ENCODE measurements at places on chromosomes 2 and 18.

DNA sequence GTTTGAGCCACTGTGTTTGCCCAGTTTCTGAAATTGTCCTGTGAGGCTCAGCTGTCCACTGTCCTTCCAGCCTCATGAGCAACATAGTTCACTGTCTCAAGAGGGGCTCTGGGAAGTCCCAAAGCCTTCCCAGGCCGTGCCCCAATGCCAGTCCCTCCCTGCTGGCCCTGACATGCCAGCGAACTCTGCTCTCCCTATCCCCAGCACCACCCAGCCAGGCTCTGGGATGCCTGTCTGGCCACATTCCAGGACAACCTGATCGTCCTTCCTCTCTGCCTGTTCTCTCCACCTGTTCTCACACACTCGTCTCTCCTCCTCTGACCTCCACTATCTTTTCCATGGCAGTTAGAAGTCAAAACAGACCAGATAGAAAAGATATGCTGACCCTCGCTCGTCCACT, 278.0 kb upstream of the ID2 start:
- DNase-seq = no peak

DNA sequence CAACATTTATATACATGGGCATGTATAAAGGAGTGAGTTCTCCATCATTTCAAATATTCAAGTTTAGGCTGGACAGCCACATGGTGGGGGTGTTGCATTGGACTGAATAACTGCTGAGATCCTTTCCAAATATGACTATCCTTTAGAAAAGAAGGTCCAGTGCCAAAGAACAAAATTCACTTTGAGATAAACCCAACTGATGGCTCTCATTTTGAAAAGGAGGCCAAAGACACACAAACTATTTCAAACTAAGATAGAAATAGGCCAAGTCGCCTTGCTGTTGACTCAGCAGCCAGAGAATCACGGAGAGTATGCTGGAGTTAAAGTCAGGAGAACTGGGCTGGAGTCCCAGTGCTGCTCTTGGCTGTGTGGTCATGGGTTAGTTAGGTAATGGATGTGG, 204.5 kb upstream of the LRATD1 start:
- DNase-seq = no peak

GRCh38 chr2:210162466-210163124, 8.6 kb downstream of the KANSL1L start:
- DNase-seq = no peak

DNA sequence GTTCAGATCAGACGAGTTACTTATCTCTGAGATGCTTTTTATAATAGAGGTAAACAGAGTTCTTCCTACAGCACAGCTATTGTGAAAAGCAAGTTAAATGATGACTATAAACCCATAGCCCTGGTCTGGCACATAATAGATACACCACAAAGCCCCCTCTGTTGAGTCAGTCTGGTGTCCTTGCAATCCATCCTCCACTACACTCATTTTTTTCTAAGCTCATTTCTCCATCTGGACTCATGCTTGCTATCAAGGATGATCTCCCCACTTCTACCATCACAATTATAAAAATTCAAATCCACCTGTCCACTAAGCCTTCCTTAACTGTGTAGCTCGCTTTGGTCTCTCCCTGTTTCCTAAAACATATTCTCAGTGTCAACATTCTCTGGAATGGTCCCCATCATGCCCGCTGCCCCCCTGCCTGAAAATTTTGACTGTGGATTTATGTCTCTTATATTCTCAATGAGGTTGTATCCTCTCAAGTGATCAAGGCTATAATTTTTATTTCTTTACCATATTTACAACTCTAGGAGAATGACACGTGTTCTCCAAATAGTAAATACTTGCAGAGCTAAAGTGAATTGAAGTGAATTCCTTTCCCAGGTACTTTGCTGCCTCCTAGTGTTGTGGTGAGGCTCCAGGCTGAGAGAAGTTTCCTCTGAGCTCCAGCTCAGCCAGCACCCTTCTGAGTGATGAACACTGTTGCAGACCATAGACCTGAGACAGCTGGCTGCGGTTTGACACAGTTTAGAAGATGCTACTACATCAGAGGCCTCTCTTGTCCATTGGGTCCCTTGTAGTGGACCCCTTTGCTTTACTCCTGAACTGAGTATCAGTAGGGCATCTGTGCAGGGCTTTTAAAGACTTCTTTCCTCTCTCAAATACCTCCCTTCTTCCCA, 108.7 kb downstream of the DPP10 start:
- DNase-seq = no peak

- DNase-seq = no peak
These were observed 62.5 kb upstream of the ACVR2A start for GRCh38 chr2:147782141-147782930.

GRCh38 chr18:40179729-40180461, 1775.1 kb upstream of the PIK3C3 start:
- no peak for DNase-seq

- DNase-seq = no peak
These were observed 26.0 kb upstream of the NOTO start for GRCh38 chr2:73176205-73176880.

GRCh38 chr2:7458066-7458465, 540.9 kb downstream of the RNF144A start:
- DNase-seq = no peak

DNA sequence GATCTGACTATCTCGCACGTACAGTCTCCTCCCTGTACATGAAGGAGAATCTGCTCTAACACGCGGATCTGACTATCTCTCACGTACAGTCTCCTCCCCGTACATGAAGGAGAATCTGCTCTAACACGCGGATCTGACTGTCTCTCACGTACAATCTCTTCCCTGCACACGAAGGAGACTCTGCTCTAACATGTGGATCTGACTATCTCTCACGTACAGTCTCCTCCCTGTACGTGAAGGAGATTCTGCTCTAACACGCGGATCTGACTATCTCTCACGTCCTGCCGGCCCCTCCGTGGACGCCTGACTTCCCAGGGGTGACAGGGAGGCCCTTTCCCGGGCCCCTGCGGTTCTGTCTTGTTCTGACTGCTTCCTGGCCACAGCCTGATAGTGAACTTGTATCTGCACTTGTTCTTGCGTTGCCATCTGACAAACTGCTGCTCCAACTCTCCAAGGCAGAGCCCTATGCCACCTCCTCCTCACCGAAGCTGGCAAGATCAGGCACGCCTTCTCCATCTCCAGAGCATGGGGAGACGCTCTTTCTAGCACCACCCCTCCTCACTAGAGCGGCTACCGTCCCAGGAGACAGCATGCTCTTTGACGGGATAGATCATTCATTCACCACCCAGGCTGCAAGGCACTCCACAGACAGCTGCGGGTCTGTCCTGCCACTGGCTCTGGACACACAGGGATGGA, 238.6 kb downstream of the TWIST2 start:
- DNase-seq = no peak
